ENCODE measurements at places on chromosomes 6 and 20.
A peak's percentile ranks its signal among the peaks of the same experiment; 100 is the strongest.

DNA sequence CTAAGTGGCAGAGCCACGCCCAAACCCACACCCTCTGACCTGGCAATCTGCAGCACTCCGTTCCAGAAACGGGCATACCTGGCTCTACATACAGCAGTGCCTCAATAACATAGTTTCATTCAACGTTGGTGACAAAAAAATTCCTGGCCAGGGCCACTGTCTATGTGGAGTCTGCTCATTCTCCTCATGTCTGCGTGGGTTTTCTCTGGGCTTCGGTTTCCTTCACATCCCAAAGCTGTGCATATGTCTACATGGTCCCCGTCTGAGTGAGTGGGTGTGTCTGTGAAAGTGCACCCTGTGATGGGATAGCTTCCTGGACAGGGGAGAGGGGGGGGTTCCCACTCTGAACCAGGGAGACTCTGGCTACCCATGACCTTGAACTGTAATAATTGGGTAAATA lies 2.1 kb downstream of the KIAA0319 start:
- no peak for DNase-seq

GRCh38 chr6:8392569-8392968 lies 42.8 kb downstream of the SLC35B3 start:
- DNase-seq: no peak

DNA sequence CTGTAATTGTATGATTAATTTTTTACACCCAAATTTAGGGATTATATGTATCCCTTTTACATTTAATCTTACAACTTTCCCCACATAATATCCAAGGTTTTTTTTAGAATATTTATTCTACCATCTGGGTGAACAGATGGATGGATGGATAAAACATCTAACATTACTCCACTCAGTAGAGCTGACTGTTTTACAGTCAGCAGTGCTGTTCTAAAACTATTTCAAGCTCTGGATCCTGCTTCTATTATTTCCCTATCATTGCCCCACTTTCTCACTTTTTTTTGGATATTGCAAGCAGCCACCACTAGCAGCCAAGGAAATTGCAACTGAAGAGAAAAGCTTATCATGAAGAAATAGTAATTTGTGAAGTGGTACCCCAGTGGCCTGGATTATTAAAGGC lies 173.7 kb downstream of the ARHGAP18 start:
- no peak for DNase-seq

- DNase-seq: no peak
Observed at GRCh38 chr6:4928426-4928825, 75.4 kb downstream of the RPP40 start.

DNA sequence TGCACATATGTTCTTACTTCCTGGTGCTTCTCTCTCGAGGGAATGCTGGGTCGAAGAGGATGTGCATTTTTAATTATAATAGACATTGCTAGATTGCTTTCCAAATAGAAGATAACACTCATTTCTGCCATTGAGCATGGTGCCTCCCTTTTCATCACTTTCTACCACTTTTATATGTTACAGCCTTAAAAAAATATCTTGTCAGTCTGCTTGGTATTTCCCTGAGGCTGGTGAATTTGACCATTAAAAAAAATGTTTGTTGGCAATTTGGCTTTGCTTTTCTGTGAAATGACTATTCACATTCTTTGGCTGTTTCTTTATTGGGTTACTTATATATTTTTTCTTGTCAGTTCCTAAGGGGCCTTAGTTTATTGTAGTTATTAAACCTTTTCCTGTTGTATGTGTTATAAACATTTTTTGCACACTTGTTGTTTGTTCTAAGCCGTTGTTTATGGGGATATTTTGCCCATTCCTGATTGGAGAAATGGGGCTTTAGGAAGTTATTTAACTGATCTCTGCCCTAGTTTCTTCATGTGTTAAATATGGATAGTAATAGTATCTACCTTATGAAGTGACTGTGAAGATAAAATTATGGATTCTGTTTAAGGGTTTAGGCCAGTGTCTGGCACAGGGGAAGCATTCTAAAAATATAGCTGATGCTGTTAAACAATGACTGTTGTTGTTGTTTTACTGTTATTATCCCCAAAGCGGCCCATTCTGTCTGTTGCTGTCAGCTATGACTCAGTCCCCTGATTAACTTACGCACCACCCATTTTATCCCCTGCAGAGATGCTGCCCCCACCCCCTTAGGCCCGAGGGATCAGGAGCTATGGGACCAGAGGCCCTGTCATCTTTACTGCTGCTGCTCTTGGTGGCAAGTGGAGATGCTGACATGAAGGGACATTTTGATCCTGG lies 3.8 kb downstream of the DDR1 start:
- DNase-seq: no peak

DNA sequence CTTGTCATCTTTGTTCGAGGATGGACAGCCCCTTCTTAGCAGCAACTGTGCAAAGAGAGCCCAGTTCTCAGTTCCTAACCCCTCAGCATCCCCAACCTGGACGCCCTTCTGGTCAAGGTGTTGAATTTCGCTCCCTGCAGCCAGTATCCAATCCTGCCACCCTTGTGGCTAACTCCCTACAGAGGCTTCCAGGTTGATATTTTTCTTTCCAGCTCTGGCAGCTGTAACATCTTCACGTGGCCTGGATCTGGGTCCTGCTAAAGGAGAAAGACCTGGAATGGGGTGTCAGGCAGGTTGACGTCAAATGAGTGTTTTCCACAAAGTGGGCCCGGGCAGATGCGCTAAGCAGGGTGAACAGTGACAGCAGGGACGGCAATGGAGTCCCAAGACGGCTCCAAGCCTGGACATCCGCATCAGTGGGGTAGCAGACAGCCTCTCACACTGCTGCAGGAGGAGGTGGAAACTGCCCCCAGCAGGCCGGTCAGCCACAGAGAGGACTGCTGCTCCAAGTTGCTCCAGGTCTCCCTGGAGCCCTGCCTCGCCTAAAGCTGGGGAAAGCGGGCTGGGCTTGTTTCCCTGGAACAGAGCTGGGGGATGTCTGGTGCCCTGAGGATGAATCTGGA lies 1.0 kb upstream of the YTHDF1 start:
- no peak for DNase-seq

DNA sequence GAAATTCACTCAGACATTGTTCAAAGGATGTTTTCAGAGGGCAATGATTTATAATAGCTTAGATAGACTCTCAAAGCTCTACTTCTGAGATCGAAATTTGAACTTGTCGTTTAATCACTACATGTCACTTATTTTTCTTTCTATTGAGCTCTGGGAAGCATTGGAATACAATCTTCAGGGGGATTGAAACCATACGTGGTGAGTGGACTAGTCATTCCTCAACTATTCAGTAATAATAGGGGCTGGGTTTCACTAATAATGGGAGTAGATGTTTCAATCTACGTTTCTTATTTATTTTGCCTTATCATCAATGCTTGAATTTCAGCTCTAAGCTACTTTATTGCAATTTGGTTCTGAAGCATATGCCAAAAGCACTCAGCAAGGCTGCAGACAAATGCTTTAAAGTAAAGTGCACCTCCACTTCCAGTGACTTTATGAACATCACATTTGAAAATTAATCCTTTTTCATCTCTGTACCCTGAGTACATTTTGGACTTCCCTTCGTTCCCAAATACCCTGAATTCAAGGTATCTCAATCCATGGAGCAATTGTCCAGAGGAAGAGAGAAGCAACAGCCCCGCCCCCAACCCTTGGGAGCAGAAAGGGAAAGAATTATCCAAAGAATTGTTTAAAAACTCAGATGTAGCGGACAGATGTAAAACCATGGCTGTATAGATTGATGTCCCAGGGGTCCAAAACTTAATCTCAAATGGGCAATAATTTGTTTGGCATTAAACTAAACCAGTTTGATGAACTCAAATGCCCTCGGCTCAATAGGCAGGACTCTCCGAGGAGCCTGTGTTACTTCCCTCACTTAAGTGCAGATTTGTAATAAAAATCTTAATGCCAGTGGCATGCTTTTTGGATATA lies 68.1 kb downstream of the HFE start:
- DNase-seq: no peak

DNA sequence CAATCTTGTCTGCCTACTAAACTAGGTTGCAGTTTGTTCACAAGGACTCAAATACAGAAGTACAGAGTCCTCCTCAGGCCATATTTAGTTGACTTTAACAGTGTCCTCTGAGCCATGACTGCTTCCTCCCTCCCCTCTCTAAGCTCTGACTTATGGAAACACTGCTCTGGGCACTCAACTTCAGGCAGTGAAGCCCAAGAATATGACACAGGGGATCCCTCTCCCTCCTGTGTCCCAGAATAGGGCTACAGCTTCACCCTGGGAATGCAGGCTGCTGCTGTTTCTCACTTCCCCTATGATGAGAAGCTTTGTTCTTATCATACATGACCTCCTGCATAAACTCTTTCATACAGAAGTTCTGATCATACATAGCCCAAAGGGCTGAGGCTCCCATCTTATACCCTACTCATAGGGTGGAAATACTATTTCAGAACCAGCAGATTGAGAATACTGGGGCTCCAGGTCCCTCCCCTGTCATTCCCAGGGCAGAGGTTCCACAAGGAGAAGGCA lies 97.3 kb upstream of the UST start:
- DNase-seq: no peak

DNA sequence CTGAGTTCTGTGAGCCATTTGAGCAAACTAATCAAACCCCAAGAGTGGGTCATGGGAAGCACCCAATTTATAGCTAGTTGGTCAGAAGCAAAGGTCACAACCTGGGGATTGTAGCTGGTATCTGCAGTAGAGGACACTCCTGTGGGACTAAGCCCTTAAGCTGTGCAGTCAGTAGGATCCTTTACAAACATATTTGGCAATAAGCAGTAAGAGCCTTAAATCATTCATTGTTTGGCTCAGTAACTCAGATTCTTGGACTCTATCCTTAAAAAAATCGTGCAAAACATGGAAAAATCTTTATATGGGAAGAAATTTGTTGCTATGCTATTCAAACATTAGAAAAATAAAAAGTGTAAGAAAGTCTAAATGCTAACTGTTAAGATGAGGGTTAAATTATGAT lies 29.9 kb downstream of the FRK start:
- no peak for DNase-seq

DNA sequence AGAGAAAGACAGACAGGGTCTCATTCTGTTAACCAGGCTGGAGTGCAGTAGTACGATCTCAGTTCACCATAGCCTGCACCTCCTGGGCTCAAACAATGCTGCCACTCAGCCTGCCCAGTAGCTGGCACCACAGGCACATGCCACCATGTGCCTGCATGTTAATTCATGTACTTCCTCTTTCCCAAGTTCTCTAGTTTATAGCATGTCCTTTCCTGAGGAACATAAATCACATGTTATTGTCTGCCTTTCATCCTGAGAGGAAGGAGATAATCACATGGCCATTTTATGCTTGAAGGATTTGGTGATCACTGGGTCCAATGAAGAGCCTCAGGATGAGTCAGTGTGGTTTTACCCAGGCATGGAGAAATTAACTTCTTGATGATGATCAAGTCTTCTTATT lies 47.9 kb downstream of the COL11A2 start:
- DNase-seq: no peak

DNA sequence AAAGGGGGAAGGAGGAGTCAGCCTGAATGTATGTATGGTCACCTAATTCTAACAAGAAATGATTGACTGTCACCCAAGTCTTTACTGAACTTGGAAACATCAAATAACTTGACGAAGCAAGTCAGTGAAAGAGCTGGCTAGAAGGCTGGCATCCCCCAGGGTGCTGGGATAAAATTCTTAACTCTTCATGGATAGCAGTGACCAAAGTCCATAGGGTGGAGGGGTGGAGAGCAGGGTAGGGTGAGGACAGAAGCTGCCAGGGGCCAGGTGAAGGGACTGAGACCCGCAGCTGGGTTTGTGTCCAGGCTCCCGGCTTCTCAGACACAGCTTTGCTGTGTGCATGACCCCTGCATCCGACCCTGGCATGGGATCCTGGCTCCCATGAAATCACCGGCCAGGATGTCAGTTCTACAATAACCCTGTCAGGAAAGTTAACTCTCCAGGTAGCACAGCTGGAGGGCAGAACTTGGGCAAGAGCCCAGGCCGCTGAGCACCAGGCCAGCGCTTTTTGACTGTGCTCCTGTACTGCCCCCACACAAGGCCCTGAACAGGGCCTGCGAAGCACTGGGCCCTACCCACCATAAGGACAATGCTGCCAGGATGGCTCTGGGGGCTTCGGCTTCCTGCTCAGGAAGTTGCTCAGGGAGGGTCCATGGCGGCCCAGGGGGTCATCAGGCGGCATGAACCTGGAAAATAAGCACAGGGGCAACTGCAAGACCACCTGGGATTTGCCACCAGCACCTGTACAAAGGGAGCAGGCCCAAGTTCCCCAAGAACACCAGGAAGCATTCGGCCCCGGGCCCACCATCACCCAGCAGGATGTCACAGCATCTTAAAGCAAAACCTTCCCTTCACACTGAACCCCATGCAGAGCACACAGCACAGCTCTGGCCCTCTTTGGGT lies 32.5 kb downstream of the ZC3H12D start:
- no peak for DNase-seq

DNA sequence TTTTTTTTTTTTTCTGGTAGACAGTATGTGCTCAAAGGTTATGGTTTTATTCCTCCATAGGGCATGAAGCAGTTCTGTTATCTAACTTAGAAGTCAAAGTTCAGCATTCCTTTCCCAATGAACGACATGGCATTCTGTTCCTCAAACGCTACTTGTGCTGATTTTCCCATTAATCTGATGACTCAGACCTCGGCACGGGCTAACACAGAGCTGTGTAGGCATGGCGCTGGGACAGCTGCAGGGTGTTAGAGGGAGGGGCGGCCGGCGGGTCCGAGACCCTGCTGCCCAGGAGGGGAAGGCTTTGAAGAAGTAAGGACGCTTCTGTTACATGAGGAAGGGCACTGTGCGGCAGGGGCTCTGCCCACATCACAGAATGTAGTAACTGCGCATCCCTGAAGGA lies 93.6 kb upstream of the AGPAT4 start:
- no peak for DNase-seq

GRCh38 chr20:5913166-5913565 lies 37.2 kb downstream of the TRMT6 start:
- no peak for DNase-seq

- no peak for DNase-seq
Observed at GRCh38 chr6:104170401-104170800, 689.3 kb downstream of the HACE1 start.

DNA sequence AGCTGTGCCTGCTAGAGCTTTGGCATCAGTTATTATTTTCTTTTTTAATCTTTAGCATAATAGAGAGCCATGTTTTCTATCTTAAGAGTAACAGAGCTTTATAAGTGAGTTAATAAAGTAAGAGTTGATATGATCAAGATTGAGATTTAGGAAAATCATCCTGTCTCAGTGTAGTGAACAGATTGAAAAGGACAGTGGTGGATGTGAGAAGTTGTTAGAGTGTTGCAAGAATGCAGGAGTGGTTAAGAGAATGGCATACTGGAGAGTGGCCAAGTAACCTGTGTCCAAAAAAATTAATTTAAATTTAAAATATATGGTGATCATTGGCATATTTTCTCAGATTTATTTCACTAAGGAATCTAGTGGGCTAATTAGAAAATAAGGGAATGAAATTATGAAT lies 629.3 kb downstream of the GRIK2 start:
- DNase-seq: no peak

GRCh38 chr20:1171461-1172093 lies 13.2 kb downstream of the TMEM74B start:
- DNase-seq: peak; percentile 27

DNA sequence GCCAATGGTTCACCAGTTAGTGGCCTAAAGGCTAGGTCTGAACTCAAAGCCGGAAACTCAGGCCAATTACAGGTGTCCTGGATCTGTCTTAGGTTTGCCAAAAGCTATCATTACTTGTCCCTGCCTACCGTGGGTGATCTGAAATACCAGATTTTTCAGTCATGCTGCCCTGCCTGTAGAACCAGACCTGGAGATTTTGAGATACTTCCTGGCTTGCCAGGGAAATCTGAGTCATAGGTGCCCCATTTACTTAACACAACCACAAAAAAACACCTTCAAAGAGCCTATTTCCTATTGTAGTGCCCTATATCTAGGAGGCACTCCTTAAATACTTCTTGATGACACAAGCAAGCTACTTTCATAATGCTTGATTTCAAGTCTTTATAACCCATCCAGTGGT lies 13.9 kb upstream of the RANBP9 start:
- peak; percentile 53 for DNase-seq
